ENCODE measurements at places on chromosomes 2 and 18.

- DNase-seq = peak; percentile 47
Observed at GRCh38 chr2:135055182-135055786, 3.2 kb downstream of the RAB3GAP1 start.

GRCh38 chr2:195601361-195601760 is 55.7 kb upstream of the SLC39A10 start:
- DNase-seq = no peak

DNA sequence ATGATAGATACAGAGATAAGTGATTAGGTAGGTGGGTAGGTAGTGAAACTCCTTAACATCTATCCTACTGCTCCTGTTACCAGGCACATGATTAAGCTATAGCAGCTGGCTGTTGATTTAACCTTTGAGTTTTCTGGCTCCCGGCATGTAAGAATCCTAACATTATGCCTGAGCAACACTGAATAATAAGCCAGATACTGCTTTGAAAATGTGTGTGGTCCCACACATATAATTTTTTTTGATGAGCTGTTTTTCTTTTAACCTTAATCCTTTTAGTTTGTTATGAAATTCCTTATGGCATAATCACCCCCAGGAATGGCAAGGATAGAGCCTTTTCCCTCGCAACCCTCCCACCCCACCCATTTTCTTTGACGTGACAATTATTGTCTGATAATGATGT is 104.2 kb upstream of the NEUROD1 start:
- DNase-seq = no peak

DNA sequence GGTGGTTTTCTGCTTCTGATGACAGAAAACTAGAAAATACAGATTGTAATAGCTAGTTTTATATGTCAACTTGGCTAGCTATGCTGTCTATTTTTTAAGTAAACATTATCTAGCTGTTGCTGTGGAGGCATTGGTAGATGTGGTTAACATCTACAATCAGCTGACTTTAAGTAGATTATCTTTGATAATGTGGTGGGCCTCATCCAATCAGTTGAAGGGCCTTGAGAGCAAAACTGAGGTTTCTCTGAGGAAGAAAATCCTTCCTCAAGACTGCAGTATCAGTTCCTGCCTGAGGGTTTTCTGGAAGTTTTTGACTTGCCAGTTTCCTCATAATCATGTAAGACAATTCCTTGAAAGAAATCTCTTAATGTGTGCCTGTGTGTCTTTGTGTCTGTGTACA is 75.9 kb upstream of the SPHKAP start:
- no peak for DNase-seq

GRCh38 chr2:241904791-241905710 is 35.5 kb downstream of the RTP5 start:
- DNase-seq = no peak
